ENCODE measurements at places on chromosomes 12 and 14. TPM values are rescaled to one million over a fixed set of nuclear protein-coding genes. Genes with fewer than 3 reads are reported as not detected.

DACT1 gene
- total RNA-seq, result 23.1 TPM

GRCh38 chr12:53298164-53298563, 1.3 kb upstream of the MYG1 start:
- DNase-seq, result peak; percentile 33

DNA sequence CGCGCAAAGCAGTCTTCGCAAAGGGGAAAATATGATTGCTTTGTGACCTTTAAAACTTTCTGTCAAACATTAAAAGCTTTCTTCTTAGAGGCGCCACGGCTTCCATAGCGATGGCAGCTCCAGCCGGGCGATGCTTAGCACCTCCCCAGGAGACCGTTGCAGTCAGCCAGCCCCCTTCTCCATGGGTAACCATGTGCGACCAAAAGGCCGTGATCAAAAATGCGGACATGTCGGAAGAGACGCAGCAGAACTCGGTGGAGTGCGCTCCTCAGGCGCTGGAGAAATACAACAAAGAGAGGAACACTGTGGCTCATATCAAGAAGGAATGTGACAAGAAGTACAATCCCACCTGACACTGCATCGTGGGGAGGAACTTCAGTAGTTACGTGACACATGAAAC, 12.7 kb upstream of the STON2 start:
- no peak for DNase-seq

GRCh38 chr14:73768107-73768506, 53.9 kb upstream of the PNMA1 start:
- DNase-seq, result no peak

DNA sequence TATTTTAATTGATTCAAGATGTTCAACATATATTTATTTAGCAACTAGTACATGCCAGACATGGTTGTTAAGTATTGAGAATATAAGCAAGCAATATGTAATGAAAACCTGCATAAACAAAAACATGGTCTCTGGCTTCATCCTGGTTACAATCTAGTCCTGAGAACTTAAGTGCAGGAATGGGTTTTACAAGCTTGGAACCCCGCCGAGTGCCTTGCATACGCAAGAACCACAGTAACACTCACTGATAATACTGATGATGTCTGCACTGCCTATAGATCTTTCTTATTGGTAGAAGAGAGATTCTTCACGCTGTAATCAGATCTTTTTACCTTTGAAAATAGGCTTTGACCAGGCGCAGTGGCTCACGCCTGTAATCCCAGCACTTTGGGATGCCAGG, 22.9 kb upstream of the CALM1 start:
- peak; percentile 16 for DNase-seq

DNA sequence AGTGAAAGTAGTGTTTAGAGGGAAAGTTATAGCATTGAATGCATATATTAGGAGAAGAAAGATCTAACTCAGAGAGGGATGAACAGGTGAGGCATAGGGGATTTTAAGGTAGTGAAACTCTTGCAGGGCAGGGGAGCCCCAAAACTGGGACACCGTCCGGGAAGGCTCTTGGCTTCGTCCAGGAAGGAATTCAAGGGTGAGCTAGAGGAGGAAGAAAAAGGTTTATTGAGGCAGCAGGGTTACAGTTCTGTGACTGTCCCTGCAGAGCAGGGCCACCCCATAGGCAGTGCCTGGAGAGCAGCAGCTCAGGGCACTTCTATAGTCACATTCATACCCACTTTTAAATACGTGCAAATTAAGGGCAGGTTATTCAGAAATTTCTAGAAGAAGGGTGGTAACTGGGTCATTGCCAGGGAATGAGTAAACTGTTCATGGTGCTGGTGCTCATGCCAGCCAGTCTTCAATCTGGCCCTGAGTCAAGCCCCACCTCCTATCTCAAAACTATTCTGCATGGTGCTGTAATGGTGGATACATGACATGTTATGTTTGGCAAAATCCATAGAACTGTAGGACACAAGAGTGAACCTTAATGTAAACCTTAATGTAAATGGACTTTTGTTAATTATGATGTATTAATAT, 1.2 kb upstream of the OAS1 start:
- DNase-seq, result peak; percentile 16

GRCh38 chr14:101959277-101959676, 5.1 kb upstream of the DYNC1H1 start:
- no peak for DNase-seq

DNA sequence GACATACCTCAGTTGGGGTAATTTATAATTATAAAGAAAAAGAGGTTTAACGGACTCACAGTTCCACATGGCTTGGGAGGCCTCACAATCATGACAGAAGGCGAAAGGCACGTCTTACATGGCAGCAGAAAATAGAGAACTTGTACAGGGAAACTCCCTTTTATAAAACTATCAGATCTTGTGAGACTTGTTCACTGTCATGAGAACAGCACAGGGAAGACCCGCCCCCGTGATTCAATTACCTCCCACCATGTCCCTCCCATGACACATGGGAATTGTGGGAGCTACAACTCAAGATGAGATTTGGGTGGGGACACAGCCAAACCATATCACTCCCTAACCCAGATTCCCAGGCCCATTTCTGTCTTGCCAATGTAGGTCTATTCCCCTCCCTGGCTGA, 22.1 kb downstream of the MYO1H start:
- no peak for DNase-seq

- no peak for DNase-seq
These were observed 10.6 kb upstream of the ANO6 start for GRCh38 chr12:45205165-45205825.

CELA1 gene
- total RNA-seq, result not detected

- no peak for DNase-seq
These were observed 7.3 kb downstream of the GUCY2C start for GRCh38 chr12:14689144-14689543.

DNA sequence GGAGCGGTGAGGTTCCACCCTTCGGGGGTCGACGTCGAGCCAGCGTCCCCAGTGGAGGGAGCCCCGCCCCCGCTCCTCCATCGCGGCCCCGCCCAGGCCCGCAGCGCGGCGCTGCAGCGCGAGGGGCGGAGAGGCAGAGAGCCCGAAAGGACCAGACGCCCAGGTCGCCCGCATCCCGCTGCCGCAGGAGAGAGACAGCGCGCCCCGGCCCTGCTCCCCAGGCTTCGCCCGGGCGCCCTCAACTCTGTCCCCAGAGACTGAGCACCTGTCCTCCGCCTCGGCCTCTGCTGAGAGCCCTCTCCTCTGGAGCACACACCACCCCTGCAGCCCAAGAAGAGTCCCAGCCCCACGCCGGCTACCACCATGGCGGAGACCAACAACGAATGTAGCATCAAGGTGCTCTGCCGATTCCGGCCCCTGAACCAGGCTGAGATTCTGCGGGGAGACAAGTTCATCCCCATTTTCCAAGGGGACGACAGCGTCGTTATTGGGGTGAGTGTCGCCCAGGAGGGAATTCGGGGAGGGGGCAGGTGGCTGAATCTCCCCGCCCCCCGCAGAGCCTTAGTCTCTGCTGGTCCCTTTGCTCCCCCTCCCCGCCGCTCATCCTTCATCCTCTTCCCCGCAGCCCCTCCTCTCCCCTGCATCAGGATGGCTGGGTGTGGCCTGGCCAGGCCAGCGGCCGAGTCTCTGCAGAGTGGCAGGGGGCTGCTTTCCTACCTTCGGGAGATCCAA, at the start of gene KIF5A:
TSS of gene KIF5A (plus strand) at position 136 of the 732 bp plus-strand sequence. CDS start at position 364, 228 bp downstream.
- DNase-seq, result peak; percentile 29

DNA sequence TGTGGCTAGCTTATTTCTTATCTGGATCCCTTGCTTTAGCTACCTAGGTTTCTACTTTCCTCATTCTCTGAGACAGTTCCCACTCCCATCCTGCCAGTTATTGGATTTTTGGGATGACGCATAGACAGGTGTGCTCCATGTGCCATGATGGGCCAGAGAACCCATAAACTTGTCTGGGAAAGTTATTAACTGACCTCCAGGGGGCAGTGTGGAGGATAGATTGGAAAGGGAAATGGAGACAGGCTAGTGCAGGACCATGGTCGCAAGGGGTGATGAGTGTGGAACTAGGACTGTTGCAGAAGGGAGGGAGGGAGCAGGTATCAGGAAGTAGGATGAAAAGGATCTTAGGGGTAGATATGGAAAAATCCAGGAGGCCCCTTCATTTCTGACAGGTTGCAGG, 80.3 kb downstream of the ESRRB start:
- DNase-seq, result peak; percentile 33

DNA sequence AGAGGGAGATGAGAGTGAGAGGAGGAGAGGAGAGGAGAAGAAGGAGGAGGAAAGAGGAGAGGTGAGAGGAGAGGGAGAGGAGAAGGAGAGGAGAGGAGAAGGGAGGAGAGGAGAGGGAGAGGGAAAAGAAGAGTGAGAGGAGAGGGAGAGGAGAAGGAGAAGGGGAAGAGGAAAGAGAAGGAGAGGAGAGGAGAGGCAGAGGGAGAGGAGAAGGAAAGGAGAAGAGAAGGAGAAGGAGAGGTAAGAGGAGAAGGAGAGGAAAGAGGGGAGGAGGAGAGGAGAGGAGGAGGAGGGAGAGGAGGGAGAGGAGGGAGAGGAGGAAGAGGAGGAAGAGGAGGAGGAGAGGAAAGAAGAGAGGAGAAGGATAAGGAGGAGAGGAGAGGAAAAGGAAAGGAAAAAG, 266.8 kb downstream of the ITPR2 start:
- no peak for DNase-seq

DNA sequence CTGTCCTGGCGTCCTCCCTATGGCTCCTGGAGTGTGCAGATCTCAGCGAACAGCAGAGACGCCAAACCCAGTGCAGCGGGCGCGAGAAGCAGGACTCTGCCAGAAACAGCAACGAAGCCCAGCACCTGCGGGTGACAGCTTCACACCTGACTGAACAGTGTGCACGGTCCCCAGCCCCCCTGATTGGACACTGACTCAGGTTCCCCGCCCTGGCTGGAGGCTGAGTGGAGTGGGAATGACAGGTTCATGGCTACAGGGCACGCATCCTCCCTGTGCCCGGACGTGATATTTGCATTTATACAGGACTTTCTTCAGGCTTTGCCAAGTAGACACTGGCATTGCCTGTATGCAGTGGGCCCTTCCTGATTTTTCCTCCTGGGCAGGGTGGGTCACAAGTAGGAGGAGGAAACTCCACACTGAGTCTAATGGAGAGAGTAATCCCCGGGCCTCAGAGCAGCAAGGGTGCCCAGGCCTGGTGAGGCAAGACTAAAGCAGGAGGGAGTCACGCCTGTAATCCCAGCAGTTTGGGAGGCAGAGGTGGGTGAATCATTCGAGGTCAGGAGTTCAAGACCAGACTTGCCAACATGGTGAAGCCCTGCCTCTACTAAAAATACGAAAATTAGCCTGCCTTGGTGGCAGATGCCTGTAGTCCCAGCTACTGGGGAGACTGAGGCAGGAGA, 71.6 kb downstream of the ASCL4 start:
- DNase-seq, result no peak

PAX9 gene
- not detected for total RNA-seq

- no peak for DNase-seq
These were observed 69.3 kb downstream of the PRKD1 start for GRCh38 chr14:29858299-29858698.

TPCN1 gene
- 38.6 TPM for total RNA-seq

- no peak for DNase-seq
These were observed 19.4 kb upstream of the EIF5 start for GRCh38 chr14:103314496-103315277.

DNA sequence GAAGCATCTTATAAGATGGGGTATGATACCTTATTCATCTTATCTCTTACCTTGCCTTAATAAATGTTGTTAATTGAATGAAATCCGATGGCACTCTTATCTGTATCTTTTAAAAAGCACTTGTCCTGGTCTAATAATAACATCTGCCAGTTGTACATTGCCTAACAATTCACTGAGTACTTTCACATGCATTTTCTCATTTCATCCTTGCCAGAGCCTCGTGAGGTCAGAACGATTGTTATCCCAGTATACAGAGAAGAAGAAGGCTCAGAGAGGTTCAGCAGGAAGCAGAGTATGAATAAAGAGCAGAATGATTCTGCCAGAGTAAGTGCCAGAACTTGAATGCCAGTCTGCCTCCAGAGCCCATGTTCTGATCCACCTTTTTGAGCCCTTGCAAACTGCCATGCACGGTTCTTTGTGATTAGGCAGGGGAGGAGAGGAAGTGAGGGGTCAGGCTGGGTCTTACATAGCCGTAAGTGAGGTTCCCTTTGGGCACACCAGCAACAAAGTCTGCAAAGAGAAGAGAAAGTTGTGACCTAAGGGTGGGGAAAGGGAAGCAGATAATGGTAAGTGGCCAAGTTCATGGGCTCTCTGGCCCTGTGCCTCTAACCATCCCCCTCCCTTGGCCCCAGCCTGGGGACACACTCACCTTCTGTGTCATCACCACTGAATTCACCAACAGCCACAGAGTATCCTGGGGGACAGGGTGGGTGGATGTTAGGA, 11.7 kb downstream of the ITGA5 start:
- DNase-seq, result no peak

DNA sequence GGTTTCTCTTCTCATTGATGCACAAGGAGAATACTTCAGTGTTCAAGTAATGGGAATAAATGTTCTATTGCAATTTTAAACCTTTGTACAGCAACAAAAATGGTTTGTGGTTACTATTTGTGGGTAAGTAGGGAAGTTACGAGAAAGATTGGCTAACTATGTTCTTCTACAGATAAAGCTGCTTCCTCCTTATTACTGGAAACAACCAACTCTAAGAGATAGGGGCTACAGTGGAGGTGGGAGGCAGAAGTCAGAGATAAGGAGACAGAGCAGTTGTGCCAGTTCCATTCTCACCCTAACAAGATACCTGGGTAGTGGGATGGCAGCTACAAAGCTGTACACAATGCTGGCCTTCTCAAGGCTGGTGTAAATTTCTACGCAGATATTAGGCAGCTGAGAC, 16.2 kb downstream of the NOXRED1 start:
- DNase-seq, result no peak

- no peak for DNase-seq
These were observed 1.8 kb upstream of the COX14 start for GRCh38 chr12:50110127-50110761.

DNA sequence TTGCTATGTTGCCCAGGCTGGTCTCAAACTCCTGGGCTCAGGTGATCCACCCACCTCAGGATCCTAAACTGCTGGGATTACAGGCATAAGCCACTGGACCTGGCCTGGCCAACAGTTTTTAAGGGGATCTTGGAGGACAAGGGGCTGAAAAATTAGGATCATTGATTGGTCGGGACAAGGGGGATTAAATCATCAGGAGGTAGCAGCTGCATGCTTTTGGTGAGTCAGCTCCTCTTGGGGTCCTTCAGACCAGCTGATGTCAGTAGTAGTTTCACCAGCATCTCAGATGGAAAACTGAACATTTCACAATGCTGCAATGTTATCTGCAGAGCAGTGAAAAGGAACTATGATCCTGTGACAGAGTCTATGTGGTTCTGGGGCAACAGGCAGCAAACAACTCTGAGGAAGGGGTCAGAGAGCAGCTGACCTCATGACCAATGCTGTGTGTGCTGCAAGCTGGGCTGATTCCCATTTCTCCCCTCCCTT, 6.3 kb downstream of the LRRC74A start:
- DNase-seq, result no peak

COCH gene
- 0.12 TPM for total RNA-seq

GRCh38 chr12:90897986-90898385, 57.0 kb downstream of the CCER1 start:
- DNase-seq, result no peak

FGF23 gene
- total RNA-seq, result not detected
